Left colon (tissue), 2 donors: ENCODE measurements at places on chromosomes 1 and 21. TPM values are rescaled to one million over a fixed set of nuclear protein-coding genes. Genes with fewer than 3 reads are reported as not detected.

DNA sequence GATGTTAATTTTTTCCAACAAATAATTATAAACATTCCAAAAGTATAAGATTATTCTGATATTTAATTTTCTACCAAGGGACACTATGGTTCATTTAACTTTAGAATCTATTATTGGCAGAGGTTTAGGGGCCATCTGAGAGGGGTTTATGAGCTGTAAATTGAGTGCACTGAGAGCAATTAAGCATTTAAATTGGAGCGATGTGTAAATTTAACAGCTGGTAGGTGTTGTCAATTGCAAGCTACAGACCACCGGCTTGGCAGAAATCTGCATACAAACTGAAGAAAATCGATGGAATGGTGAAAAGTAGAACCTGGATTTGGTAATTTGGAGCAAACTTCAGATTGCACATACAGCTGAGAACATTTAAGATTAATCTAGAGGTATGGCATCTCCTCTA is 55.8 kb upstream of the MTF2 start:
- DNase-seq: no peak

DNA sequence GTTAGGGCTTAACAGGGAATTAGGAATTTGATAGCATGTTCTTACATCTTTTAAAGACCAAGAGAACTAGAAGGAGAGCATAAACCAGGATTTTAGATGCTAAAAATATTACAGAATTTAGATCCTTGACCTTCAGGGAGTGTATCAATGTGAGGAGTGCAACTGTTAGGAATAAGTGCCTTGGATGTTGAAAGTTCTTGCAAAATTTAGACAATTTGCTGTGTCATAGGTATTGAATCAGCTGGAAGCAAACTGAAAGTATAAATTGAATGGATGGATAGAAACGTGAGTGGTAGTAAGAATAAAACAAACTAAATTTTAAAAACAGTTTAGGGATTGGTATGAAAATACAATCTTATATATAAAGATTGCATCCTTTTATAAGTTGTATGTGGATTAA is 27.7 kb downstream of the PPP1R12B start:
- no peak for DNase-seq

DNA sequence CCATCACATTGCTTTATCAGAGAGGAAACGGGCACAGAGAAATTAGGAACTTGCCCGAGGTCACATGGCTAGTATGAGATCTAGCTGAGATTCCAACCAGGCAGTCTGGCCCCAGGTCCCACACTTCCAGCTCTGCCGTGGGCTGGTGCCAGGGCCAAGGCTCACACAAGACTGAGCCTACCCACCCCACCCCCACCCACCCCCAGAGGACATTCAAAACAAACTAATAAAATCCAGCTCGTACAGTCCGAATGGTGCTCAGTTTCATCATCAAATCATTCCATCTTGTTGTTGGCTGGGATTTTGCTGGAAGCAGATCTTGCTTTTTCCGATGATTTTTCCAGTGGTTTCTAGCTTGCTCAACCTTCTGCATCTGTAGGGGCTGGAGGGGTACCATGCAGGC is 27.9 kb downstream of the MATN1 start:
- DNase-seq: no peak

DNA sequence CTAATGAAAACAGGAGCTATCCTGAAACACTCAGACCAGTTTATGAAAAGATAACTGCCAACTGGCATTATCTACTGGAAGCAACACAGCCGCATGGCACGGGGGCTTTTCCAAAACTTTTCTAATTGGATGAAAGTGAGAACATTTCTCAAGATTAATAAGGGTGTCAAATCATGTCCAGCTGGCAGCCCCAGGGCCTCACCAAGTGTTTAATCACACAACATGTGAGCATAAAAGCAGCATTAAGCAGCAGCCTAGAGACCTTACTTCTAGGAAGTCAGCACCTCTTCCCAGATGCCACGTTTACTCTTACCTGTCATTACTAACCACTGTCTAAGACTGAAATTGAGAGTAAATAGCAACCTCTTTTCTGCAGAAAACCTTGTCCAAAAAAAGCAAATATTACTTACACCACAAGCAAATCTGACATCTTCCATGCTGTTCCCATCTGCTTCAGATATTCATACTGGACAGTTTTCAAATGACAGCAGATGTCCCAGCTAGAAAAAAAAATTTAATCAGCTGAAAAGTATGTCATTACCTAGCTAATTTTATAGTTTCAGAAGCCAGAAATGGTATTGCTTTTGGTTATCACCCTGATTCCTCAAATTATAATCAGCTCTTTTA is 341.5 kb upstream of the ZP4 start:
- DNase-seq: no peak

GRCh38 chr1:209787551-209787950 is 3.2 kb upstream of the C1orf74 start:
- no peak for DNase-seq

- no peak for DNase-seq
Observed at GRCh38 chr1:224637515-224637914, 21.4 kb downstream of the CNIH3 start.

The LINGO4 gene
- total RNA-seq: not detected
